ENCODE measurements at places on chromosomes 5 and 9.

DNA sequence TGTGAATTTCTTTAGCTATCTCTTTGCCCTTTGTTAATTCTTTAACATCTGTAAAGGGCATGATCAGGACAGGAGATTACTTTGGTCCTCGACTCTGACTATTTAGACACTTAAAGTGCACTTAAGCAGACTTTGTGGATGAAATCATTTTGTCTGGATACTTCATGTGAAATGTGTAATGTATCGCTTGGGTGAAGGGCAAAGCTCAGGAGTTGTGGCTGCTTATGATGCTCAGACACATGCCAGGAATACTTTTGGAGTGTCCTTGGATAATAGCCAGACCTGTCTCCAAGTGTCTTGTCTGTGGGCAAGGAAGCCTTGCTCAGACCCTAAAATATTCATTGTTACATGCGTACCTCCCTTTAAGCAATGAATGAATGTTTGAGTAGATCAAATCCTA is 87.8 kb downstream of the RAI14 start:
- no peak for DNase-seq

GRCh38 chr9:129250786-129251185 is 72.7 kb upstream of the IER5L start:
- no peak for DNase-seq

DNA sequence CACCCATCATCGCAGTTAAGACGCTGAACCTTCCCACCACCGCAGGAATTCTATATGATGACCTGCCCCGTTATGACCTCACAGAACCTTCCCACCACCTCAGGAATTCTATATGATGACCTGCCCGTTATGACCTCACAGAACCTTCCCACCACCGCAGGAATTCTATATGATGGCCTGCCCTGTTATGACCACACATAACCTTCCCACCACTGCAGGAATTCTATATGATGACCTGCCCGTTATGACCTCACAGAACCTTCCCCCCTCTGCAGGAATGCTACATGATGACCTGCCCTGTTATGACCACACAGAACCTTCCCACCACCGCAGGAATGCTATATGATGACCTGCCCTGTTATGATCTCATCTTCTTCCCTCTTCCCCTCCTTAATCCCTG is 64.3 kb downstream of the IRX1 start:
- DNase-seq, result no peak

- no peak for DNase-seq
Observed at GRCh38 chr9:128689293-128689774, 312 bp downstream of the SET start.

DNA sequence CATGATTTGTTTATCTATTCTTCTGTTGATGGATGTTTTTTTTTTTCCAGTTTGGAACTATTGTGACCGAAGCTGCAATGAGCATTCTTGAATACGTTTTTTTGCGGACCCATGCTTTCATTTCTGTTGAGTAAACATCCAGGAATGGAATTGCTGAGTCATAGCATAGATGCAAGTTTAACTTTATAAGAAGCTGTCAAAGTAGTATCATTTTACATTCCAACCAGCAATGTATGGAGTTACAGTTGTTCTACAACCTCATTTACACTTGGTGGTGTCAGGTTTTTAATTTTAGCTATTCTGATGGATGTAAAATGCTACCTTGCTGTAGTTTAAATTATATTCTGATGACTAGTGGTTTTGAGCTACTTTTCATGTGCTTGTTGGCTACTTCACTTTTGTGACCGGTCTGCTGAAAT is 49.0 kb downstream of the NPR3 start:
- no peak for DNase-seq

DNA sequence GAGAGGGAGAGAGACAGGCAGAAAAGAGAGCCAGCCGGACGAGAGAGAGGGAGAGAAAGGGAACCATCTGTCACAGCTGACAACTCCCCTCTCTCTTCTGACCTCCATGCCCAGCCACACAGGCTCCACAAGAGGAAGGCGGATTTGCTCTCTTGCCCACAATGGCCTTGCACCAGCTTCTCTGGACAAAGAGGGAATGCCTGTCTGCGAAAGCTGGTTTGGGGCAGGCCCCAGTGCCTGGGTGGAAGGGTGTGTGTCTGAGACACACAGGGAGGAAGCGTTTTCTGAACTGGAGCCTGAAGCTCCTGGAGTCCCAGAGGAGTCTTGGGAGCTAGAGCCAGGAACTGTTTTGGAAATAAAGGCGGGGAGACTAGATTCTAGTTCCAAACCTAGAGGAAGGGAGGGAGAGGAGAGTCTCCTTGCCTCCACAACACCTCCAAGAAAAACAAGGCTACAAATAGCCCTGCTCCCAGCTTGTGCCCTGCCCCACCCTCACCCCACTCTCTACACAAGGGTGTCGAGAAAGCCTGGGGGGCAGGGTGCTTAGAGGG is 12.5 kb downstream of the C1QTNF2 start:
- no peak for DNase-seq

DNA sequence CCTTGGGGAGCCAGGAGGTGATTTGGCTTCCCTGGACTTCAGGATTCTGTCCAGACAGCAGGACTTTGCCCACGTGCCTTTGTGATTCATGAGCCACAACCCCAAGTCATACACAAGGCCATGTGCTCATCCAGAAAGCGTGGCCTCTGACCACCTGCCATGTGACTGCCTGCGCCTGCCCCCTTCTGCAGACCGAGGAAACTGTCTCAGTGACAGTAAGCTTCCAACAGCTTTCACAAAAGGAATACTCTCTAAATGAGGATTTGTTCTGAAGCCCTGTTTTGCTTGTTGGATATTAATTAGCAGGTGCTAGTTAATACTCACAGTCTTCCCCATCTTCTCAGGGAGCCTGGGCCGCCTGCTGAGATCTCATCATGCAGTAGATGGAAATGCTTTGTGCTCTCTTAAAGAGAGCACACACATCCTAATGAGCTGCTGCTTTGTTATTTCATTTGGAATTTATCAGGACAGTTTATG is 36.9 kb upstream of the ANGPTL2 start:
- no peak for DNase-seq

- DNase-seq, result no peak
Observed at GRCh38 chr5:2574155-2574554, 177.3 kb downstream of the IRX2 start.

GRCh38 chr5:173041881-173042762 is 14.0 kb upstream of the CREBRF start:
- no peak for DNase-seq

- no peak for DNase-seq
Observed at GRCh38 chr9:134419000-134419683, 92.9 kb downstream of the RXRA start.

GRCh38 chr5:172816925-172817562 is 17.0 kb upstream of the ERGIC1 start:
- no peak for DNase-seq

GRCh38 chr9:29160763-29161353 is 1587.6 kb upstream of the C9orf72 start:
- DNase-seq, result no peak

GRCh38 chr9:101860920-101861319 is 122.5 kb upstream of the GRIN3A start:
- DNase-seq, result no peak

- DNase-seq, result no peak
Observed at GRCh38 chr5:59140133-59140532, 557.3 kb downstream of the RAB3C start.

DNA sequence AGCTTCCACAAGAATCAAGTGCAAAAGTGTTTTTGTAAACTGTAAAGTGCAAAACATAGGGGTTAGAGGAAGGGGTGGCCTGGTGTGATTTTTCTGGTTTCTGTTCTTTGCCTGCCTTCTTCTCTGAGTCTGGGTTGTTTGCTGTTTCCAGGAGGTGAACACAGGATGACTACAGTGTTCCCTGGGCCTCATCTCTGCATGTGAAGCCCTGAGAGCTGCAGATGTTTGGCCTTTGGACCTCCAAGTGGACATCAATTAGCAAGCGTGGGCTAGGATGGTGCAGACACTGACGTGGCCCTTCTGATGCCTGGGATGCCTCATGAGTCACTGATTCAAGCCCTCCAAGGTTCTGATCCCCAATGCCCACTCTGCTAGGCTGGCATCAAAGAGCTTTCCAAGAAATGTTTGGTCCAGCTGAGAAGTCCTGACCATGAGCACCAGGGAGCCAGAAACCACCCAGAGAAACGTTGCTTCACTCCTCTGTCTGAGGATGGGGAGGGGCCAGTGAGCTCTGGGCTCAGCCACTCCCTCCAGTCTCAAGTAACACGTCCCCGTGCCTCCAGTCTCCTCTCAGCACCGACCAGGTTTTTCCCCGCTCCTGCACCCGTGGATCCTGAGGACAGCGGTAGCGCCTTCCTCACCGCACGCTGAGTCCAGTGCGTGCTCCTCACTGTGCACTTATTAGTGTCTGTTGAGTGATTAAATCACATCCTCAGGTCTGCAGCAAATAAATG is 7.6 kb downstream of the IL9 start:
- DNase-seq, result no peak

- no peak for DNase-seq
Observed at GRCh38 chr5:94442991-94443390, 175.4 kb downstream of the KIAA0825 start.

- DNase-seq, result no peak
Observed at GRCh38 chr5:17373406-17373805, 124.6 kb upstream of the TAF11L2 start.

GRCh38 chr9:31492229-31492628 is 892.2 kb upstream of the ACO1 start:
- no peak for DNase-seq

GRCh38 chr5:65440456-65440855 is 41.3 kb downstream of the ADAMTS6 start:
- DNase-seq, result no peak

- no peak for DNase-seq
Observed at GRCh38 chr9:73121375-73121935, 30.2 kb upstream of the ANXA1 start.

DNA sequence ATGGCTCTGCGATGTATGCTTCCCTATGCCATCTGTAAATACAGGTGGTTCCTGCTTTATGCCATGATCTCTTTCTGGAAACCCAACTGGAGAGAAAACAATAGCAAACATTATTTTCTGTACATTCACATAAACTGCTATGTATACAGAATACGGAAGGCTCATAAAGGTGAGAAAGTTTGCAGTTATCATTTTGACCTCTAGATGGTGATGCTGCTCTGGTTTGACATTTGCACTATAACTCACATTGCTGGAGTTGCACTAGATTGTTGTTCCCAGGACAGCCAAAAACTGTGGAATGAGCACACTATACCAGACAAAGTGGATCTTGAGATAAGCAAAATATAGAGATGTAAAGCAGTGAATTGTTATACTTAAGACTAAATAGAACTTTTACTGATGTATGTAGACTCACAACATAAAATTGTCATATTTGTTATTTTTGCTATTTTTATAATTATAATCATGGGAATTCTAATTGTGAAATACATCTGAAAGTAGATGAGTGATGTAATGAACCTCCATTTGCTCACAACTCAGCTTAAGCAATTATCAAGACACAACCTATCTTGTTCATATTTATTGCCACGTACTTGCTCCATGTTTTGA is 246.5 kb downstream of the PTPRD start:
- DNase-seq, result no peak

- no peak for DNase-seq
Observed at GRCh38 chr9:106964329-106964728, 101.4 kb downstream of the ZNF462 start.

- DNase-seq, result no peak
Observed at GRCh38 chr9:96408409-96409280, 9.5 kb downstream of the ZNF367 start.

- DNase-seq, result no peak
Observed at GRCh38 chr5:58731641-58732040, 148.8 kb downstream of the RAB3C start.

- no peak for DNase-seq
Observed at GRCh38 chr5:174693697-174694385, 30.5 kb upstream of the MSX2 start.

GRCh38 chr5:180117000-180117725 is 45.6 kb upstream of the RNF130 start:
- no peak for DNase-seq

GRCh38 chr9:126036881-126037291 is 289.7 kb downstream of the PBX3 start:
- no peak for DNase-seq

DNA sequence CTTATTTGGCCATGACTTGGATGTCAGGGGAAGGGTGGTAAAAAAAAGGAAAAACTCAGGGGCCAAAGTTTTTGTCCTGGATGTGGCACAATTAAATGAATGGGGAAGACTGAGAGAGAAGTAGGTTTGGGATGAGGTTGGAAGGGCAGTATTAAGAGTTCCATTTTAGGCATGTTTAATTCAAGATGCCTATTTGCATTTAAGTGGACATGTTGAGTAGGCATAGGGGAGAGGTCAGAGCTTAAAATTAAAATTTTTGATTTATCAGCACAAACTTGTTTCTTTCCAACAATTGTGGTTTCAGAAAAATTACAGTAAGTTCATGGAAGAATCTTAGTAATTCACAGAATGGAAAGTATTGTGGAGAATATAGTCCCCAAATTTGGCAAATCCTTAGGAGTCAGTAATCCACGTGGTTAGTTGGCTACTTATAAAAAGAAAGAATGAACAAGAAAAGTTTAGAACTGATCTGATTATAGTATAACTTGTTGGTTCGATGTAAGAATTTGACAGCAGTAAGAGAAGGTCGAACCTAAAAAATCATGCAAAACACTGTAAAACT is 265.9 kb downstream of the SAXO1 start:
- DNase-seq, result no peak

DNA sequence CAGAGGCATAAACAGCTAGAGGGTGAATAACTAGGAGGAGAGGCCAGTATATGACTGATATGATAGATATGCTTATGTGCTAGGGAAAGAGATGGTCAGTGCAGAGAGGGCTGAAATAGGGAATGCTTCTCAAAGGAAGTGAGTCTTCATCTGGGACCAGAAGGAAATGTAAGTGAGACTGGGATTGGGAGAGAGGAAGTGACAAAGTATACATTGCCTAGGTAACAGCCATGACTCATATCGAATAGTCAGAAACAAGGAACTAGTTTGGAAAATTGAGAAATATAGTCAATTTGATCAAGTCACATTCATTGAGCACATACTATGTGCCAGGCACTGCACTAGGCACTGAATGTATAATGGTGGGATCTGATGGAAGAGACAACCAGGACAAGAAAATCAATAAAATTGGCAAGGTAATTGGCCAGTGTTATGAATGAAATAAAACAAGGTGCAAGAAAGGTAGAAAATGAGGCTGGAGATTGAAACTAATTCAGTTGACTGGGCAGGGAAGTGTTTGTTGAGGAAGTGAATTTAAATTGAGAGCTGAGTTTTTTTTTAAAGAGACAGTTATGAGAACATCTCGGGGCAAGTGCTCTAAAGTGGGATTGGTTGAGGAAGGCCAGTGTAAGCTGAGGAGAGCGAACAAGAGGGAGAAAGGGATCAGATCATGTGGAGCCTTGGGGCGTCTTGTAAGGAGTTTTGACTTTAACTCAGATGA is 4.3 kb downstream of the ERAP2 start:
- DNase-seq, result no peak

GRCh38 chr9:104747245-104747564 is 278 bp upstream of the NIPSNAP3A start:
- no peak for DNase-seq

- DNase-seq, result no peak
Observed at GRCh38 chr5:39541920-39542319, 117.1 kb upstream of the DAB2 start.

- DNase-seq, result no peak
Observed at GRCh38 chr9:127866535-127866934, 10.9 kb downstream of the AK1 start.

Measured in stimulated activated CD4-positive, alpha-beta T cell treated with anti-CD3 and anti-CD28 coated beads, Interleukin-2, amount 100 ng/mL, for 4 hours (primary cell).